MCF 10A (cell line): ENCODE measurements at places on chromosomes 12 and 14. TPM values are rescaled to one million over a fixed set of nuclear protein-coding genes. Genes with fewer than 3 reads are reported as not detected.

Gene RD3L
- not detected in 2 replicates for total RNA-seq

Gene CCDC196
- total RNA-seq, result not detected in 2 replicates

DNA sequence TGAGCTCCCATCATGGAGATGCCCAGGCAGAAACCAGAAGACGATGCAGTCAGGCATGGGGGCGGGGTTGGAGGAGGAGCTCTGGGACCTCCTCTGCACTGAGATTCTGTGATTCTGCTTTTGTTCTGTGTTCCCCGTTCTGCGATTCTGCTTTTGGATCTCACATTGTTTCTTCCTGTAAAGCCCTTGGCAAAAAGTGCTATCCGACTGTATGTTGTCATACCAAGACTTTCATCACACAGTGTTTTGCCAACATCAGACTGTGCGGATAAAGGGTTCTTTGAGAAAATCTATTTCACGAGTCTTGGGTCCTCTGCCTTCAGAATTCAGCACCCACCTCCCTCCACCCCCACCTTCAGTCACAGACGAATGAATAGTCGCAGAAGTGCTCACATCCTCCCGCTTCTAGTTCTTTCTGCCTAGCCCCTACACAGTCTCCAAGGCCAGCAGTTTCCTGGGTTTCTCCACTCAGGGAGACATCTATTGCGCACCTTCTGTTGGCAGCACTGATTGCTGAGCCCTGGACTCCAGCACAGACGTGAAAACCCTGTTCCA lies 24.7 kb upstream of the PWP1 start:
- DNase-seq, result no peak

DNA sequence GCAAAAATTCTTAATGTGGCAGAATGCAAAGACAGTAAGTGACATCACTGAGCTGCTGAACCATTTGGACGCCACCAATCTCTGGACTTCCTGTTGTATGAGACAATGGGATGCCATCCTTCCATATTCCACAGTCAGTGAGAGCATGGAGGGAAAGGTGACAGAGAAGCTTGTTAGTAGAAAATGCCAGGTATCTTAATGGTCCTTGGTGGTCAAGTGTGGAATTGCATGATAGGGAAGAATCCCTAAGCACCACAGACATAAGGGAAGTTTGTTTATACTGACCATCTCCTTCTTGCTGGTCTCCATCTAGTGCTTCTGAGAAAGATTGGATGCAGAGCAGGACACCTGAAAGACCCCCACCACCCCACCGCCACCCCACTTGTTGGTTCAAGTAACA lies 1410.0 kb upstream of the TMEM132C start:
- DNase-seq, result no peak

DNA sequence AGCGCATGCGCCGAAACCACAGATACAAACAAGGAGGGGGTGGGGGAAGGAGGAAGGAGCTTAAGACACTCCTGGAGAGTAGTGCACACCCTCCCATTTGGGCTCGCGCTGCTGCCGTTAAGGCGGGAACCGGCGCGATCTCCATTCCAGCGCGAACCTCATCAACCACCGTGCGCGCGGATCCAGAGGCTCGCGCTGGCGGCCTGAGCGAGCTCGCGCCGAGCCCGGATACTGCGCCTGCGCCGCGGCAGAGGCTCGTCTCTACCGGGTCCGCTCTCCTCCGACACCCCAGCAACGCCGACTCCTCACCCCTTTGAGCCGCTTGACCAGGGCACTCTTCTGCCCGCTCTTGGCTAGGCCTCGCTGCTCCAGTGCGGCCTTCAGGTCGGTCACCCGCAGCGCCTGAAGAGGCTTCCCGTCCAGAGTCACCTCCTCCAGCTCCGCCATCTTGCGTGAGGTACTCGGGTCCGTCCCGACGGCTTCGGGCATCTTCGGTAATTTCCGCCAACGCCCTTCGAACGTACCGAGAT lies at the start of gene ACIN1:
Gene ACIN1, minus strand, starts transcription at position 471 of the 530 bp plus-strand sequence. Its CDS starts 24 bp downstream, at position 447.
- peak; percentile 79 for DNase-seq

DNA sequence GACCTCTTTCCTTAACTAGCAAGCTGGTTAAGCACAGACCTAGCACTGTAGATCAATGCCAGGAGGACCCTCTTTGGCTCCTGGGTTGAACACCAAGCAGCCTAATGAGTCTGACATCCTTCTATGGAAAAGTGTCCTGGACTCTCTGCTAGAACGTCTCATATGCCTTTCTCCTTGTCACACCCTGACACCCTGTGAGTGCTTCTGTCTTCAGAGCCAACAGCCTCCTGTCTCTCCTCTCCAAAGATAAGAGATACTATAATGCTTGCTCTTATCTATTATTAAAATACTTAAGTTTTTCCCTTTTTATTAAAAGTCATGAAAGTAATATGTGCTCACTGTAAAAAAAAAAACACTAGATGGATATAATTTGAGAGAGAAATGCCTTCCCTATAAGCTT lies 222.7 kb downstream of the FOXN3 start:
- no peak for DNase-seq
